Epithelial cell of esophagus (primary cell): ENCODE measurements at places on chromosomes 12 and 14.

- DNase-seq = no peak
Observed at GRCh38 chr12:3533703-3534386, 42.8 kb downstream of the PRMT8 start.

- DNase-seq = no peak
Observed at GRCh38 chr12:123634142-123634561, 523 bp downstream of the GTF2H3 start.

DNA sequence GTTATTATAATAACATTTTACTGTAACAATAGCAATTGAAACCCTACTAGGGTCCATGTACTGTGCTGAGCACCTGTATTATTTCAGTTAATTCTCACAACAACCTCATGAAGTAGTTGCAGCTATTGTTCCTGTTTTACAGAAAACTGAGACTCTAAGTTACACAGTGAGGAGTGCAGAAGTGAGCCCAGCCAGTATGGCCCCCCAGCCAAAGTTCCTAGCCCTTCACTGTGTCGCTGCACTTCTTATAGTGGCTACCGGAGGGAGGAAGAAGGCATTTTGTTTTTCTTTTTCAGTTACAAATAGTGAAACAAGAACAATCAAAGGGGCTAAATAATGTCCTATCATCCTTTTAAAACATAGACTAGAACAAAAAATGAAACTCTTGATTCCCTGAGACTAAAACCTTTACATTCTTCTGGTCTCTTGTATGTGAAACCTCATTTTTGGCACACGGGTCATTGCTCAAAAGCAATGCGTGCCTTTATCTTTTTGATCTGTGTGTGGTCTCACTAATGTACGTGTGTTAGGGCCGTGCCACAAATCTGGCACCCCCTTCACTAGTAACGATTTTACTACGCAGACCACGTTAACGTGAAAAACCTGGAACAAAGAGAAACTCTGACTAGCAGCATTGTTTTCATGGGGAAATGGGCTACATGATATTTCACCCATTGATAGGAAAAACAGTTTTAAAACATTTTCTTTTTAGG, 88.7 kb downstream of the LLPH start:
- no peak for DNase-seq

DNA sequence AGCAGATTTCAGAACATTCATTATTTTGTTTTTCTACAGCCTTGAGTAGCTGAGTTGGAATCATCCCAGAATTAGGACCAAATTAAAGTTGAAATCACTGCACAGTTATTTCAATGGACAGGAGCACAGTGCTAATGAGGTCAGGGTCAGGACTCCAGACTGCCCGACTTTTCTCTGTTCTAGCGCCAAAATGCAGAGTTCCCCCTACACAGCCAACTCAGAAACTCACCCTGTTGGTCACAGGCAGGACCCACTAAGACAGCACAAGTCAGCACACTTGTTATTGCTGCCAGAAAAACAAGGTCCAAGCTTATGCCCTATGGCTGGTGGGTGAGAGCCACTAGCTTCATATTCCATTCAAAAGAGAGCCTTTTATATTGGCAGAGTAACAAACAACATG, 198.1 kb upstream of the KRR1 start:
- no peak for DNase-seq

- DNase-seq = peak; percentile 71
Observed at GRCh38 chr12:113149361-113150150, at the start of gene CFAP73. CFAP73 (plus strand) TSS chr12:113149724; CDS start chr12:113149858, 134 bp downstream.

- DNase-seq = peak; percentile 85
Observed at GRCh38 chr14:66009089-66009488, 477.1 kb upstream of the CCDC196 start.

DNA sequence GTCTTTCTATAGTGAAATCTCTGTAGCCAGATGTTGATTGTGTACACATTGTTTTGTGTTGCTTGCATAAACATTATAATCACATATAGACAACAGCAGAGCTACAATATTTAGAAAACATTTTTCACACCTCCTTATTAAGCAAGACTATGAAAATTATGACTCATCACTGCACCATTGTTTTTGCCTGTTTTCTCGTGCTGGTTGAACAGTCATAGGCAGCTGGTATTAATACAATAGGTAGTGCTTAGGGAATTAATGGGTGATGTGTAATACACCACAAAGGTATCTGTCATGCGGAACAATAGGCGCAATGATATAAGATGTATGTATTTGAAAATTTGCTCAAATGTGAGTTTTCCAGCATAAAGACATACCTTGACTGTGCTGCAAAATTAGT, 449.3 kb downstream of the FOXG1 start:
- DNase-seq = peak; percentile 77

GRCh38 chr14:52801014-52801712, 9.8 kb upstream of the GNPNAT1 start:
- DNase-seq = peak; percentile 66

- no peak for DNase-seq
Observed at GRCh38 chr12:94057262-94058151, 90.9 kb upstream of the PLXNC1 start.

DNA sequence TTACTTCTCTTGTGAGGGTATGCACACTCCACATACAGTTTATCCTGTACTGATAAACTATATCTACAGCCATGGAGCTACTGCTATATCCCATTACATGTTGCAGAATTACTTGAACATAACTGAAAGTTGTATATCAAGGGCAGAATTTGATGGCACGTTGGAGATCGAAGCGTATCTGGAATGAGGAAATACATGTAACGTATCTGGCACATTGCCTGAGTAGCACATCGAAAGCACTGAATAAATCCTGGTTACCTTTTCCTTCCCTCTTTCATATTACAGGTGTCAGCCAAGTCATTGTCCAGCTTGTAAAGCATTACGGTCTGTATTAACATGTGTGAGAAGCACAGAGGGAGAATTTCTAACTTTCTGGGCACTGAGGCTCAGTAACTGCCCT, 42.1 kb upstream of the LIN7A start:
- peak; percentile 11 for DNase-seq

GRCh38 chr12:75452675-75453330, 27.8 kb upstream of the GLIPR1 start:
- DNase-seq = peak; percentile 76

DNA sequence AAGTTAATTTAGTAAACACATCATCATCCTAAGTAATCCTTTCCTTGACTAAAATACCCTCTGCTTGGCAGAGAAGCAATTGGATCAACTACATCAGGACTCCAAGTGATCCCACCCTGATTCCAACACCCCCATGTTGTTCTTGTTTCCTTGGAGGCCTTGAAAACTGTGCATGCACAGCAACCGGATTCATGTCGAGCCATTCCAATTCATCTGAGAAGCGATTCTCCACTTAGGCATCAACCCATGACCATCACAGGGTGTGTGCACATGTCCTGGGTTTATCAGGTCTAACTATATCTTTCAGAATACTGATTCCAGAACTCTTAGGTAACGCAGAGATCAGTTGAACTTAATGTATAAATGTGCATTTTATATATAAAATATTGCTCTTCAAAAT, 163.0 kb downstream of the NAV3 start:
- DNase-seq = no peak
